T-cell (primary cell): ENCODE measurements at places on chromosomes 7 and 10.

DNA sequence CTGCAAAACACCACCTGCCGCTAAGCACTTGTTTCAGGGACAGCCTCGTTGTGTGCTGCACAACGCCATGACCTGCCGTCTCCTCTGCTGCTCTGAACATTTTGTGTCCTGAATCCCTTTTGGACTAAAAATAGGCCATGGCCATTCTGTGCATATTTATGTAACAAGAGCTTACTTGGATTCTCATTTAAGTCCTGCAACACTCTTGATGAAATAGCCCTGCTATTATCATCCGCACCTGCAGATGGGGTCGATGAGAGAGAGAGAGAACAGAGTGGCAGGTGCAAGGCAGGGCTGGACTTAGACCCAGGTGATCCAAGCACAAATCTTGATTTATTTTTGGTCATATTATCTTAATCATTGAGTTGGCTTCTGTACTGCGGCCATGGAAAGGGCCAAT lies 121.2 kb upstream of the PRKCQ start:
- DNase-seq: no peak

- no peak for DNase-seq
Observed at GRCh38 chr10:71075759-71076472, 136.5 kb upstream of the UNC5B start.

DNA sequence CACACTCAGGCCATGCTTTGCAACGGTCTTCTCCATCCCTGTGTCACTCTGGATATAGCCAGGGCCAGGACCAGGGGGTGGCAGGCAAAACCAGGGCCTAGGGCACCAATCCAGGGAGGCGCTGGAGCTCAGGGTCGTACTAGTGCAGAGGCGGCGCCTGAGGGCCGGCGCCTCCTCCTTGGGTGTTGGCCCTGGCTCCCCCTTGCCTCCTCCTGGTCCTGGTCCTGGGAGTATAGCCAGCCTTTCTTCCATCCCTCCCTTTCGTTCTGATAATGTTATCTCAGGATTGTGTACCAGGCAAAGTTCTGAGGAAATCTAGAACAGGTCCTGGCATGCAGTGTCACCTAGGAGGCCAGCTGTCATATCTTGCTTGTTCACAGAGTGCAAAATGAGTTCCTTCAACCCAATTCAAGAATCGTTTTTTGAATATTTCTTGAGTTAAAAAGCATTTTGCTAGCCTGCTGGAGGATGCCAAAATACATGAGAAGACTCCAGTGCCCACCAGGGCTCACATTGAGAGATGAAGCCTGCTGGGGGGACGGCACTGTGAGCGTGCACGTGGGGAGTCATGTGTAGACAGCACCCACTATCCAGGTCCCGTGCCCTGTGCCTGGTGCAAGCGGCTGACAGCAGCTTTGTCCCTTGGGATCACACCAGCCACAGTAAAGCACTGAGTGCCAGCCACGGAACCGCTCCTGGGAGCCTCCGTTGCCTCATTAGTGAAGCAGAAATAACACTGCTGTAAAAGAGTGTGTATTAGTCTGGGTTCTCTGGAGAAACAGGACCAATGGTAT lies 106.9 kb upstream of the C7orf33 start:
- no peak for DNase-seq

DNA sequence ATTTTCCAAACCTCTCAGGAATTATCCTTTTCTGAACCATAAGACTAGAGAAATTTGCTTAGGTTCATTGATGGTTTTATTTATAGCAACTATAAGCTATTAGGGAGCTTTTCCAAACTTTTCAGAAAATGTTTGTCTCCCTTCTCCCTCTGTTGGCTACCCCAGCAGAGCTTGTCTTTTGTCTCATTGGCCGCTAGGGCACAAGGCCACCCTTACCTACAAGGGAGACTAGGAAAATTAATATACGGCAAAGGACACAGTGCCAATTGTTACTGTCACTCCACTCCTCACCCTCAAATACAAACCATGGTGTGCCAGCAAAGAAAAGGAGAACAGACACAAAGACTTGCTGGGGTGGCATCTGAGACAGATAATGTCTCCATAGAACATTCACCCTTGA lies 471.4 kb downstream of the XPNPEP1 start:
- DNase-seq: no peak

DNA sequence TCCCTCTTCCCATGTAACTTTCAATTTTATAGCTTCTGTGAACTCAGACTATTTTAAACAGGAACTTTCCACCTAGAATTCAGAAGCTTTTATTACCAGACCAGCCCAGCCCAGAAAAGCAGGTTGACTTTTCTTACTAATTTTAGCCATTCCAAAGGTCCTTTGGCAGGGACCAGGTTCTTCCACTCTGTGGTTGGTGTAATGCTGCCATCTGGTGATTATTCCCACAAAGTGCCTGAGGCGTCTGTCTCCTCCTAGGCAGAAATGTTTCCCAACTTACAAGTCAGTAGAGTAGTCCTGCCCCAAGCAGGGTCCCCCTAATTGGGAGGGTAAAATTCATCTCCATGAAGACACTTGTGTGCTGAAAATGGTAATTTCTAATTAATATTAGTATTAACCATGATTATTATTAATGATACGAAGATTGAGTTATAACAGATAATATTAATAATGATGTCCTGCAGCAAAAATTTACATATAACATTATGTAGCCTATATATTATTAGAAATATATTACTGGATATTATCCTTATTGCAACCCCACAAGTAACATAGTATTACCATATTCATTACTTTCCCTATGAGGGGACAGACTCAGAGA lies 53.0 kb upstream of the PPP1R17 start:
- DNase-seq: no peak
